ENCODE measurements at places on chromosomes 16 and 17. TPM values are rescaled to one million over a fixed set of nuclear protein-coding genes. Genes with fewer than 3 reads are reported as not detected.

Gene NFATC2IP
- total RNA-seq = 20.6 TPM

Gene PYDC1
- 1.3 TPM for total RNA-seq

Gene CMTM2
- total RNA-seq = 0.94 TPM

Gene WSCD1
- 5.1 TPM for total RNA-seq

Gene RTN4RL1
- 0.52 TPM for total RNA-seq

Gene IL17C
- 0.05 TPM for total RNA-seq

Gene TNFRSF13B
- total RNA-seq = 0.14 TPM

Gene CA4
- 0.94 TPM for total RNA-seq

Gene SLC4A1
- total RNA-seq = 6.9 TPM

Gene KCNJ16
- total RNA-seq = 0.05 TPM

Gene C17orf78
- total RNA-seq = not detected

Gene EVI2B
- total RNA-seq = 19.3 TPM

Gene ABCC1
- total RNA-seq = 11.6 TPM

Gene CCL2
- 46.1 TPM for total RNA-seq

DNA sequence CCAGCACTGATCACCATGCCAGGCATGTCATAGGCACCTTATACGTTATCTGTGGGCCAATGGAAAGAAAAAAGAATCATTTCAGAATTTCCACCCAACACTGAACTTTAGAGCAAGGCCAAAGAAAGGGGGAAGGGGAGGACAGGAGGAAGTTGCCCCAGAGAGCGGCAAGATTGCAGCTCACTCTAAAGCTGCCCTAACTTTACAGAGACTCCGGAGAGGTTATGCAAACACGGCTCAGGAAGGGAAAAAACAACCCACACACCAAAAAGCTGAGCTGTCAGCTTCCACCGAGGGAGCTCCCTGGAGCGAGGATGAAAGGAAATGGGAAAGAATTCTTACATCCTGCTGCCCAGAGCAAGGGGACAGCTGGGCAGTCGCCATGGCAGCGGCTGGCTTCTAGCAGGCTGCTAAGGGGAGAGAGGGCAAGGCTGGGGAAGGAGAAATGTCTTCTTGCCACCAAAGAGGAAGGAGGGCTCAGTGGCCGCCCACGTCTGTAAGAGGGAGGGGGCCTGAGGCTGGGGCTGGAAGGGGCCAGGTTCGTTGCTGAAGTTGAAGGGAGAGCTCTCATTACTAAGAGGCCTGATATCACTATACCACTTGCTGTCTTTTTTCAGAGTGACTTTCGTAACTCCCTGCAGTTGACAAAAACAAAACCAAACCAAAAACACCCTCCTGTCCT lies 18.2 kb downstream of the COTL1 start:
- H3K4me3 ChIP-seq = peak overlapping the region; percentile 26
- peak overlapping the region; percentile 64 for H3K27ac ChIP-seq
- H3K27me3 ChIP-seq = no peaks in the 10 kb centered on the region
- H3K4me1 ChIP-seq = peaks cover 6% of the 10 kb centered on the region

- H3K36me3 ChIP-seq = no peaks in the 10 kb centered on the region
- H3K4me1 ChIP-seq = peaks cover 8% of the 10 kb centered on the region
- peaks cover 70% of the 10 kb centered on the region for H3K27me3 ChIP-seq
- no peak for DNase-seq
- H3K4me3 ChIP-seq = no peak overlapping the region
These were observed 13.9 kb downstream of the NGFR start for GRCh38 chr17:49508866-49509587.

DNA sequence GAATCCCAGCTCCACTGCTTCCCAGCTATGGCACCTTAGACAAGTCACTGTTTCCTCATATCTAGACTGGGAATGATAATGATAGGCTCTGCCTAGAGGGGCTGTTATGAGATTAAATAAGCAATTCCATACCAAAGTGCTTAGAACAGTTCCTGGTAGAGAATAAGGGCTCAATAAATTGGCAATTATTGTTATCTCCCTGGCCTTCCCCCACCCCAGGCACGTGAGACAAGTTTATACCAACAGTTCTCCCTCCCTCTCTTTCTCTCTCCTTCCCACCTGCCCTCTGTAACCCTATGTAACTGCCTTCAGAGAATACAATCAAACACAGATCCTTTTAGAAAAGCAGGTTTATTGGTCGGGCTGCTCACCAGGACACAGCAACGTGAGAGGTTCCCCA lies 13.9 kb upstream of the STAT3 start:
- DNase-seq = no peak
- no peak overlapping the region for H3K4me3 ChIP-seq
- H3K27ac ChIP-seq = no peak overlapping the region
- H3K36me3 ChIP-seq = no peaks in the 10 kb centered on the region
- H3K4me1 ChIP-seq = peaks cover 14% of the 10 kb centered on the region

DNA sequence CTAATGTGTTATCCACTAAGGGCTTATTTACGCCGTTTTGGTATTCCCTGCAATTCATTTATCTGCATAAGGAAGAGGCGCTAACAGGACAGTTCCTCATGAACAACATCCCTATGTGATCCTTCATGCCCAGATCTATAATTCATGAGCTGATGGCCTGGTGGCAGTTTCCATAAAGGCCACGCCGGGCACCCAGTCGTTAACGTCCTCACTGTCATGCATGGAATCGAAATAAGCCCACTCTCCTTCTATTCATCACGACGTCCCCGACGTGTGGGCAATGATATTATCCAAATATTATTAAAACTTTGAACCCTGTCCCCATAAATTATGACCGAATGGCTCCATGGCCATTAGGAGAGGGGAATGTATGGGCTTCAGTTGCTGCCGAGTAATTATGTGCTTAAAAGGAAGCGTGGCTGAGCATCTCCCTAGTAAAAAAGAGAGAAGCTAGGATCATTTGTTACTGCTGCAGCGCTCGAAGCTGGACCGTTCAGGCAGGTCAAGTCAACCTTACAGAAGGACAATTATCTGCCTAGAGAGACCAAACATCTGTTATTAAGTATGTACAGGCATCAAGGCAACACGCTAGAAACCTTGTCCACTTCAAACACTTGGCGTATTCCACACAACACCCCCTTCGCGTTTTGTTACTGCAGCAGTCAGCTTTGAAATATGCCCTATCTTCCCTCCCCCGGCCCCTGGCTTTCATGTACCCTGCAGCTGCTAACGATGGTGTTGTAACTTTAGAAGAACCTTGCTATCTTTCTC lies 94.0 kb upstream of the SALL1 start:
- H3K36me3 ChIP-seq = no peaks in the 10 kb centered on the region
- H3K27me3 ChIP-seq = no peaks in the 10 kb centered on the region
- no peaks in the 10 kb centered on the region for H3K4me1 ChIP-seq
- no peak overlapping the region for H3K4me3 ChIP-seq
- no peak overlapping the region for H3K27ac ChIP-seq

DNA sequence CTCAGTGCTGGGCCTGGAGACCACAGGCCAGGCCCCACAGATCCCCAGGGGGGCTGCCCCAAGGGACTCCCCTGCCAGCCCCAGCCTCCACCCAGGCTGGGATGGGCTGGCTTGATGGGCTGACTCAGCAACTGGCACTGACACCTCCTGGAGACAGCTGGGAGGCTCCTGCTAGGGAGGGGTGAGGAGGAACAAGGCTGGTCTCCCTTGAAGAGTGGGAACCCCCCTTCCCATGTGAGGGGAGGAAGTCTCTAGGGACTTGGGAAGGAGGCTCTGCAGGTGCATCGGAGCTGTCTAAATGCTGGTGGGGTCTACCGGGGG lies 10.4 kb downstream of the NHERF1 start:
- H3K4me3 ChIP-seq = peak overlapping the region; percentile 25
- H3K27me3 ChIP-seq = no peaks in the 10 kb centered on the region
- no peak for DNase-seq
- peak overlapping the region; percentile 82 for H3K27ac ChIP-seq
- H3K36me3 ChIP-seq = peaks cover 21% of the 10 kb centered on the region

GRCh38 chr17:30534938-30535921 lies 58.0 kb downstream of the GOSR1 start:
- H3K4me3 ChIP-seq = no peak overlapping the region
- no peak overlapping the region for H3K27ac ChIP-seq
- DNase-seq = no peak

DNA sequence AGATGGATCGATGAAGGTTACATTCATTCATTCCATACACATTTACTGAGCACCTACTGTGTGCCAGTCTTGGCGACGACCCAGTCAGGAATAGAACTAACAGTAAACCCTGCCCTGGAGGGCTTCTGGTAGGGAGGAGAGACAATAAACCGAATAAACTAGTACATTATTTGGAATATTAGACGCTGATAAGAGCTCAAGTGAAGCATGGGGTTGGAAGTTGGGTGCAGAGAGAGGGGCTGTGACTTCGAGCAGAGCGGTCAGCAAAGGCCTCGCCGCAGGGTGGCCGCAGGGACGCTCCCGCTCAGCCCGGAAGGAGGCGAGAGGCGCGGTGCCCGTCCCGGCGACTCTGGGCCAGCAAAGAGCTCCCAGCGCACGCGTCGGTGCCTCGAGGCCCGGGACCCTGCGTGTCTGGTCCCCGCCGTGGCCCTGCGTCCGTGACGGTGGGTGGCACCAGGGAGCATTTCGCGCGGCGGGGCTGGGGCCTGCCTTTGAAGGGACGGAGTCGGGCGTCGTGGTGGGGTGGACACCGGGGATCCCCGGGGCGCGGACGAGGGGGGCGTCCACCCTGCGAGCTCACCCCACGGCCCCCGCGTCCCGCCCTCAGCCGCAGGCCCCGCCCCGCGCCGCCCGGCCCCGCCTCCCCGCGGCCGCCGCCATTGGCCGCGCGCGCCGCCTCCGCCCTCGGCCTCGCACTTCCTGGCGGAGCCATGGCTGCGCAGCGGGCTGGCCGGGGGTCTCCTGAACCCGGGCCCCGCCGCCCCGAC lies at the start of gene KLHL36:
TSS of gene KLHL36 (plus strand) at position 684 of the 767 bp plus-strand sequence. CDS start 2,357 bp downstream, outside the sequence.
- peaks cover 30% of the 10 kb centered on the region for H3K4me1 ChIP-seq
- H3K36me3 ChIP-seq = peaks cover 8% of the 10 kb centered on the region
- DNase-seq = peak; percentile 45
- H3K4me3 ChIP-seq = peak within 1 kb of the TSS; percentile 96
- H3K27me3 ChIP-seq = peaks cover 15% of the 10 kb centered on the region
- no peak within 1 kb of the TSS for H3K27ac ChIP-seq

- H3K4me1 ChIP-seq = no peaks in the 10 kb centered on the region
- DNase-seq = no peak
- no peak overlapping the region for H3K27ac ChIP-seq
- no peaks in the 10 kb centered on the region for H3K27me3 ChIP-seq
These were observed 159.5 kb downstream of the MSI2 start for GRCh38 chr17:57415751-57416207.

GRCh38 chr17:80585890-80586845 lies 41.5 kb downstream of the RPTOR start:
- no peak for DNase-seq
- no peak overlapping the region for H3K4me3 ChIP-seq
- H3K27ac ChIP-seq = no peak overlapping the region
- peaks cover 5% of the 10 kb centered on the region for H3K36me3 ChIP-seq

GRCh38 chr16:19601083-19601976 lies 45.8 kb downstream of the VPS35L start:
- no peak overlapping the region for H3K27ac ChIP-seq
- DNase-seq = peak; percentile 32
- peaks cover 3% of the 10 kb centered on the region for H3K36me3 ChIP-seq
- H3K4me3 ChIP-seq = no peak overlapping the region
- H3K27me3 ChIP-seq = no peaks in the 10 kb centered on the region

GRCh38 chr17:76141212-76142038 lies at the start of gene FOXJ1:
TSS of gene FOXJ1 (minus strand) at chr17:76141245. CDS start at chr17:76140395, 850 bp downstream.
- no peak within 1 kb of the TSS for H3K27ac ChIP-seq
- DNase-seq = peak; percentile 95
- peaks cover 63% of the 10 kb centered on the region for H3K27me3 ChIP-seq
- H3K4me1 ChIP-seq = peaks cover 68% of the 10 kb centered on the region

GRCh38 chr16:72937360-72937759 lies 110.6 kb downstream of the ZFHX3 start:
- no peak overlapping the region for H3K4me3 ChIP-seq
- no peak overlapping the region for H3K27ac ChIP-seq
- no peaks in the 10 kb centered on the region for H3K36me3 ChIP-seq
- peaks cover 5% of the 10 kb centered on the region for H3K4me1 ChIP-seq
- H3K27me3 ChIP-seq = no peaks in the 10 kb centered on the region

GRCh38 chr17:29825604-29826003 lies 104.4 kb downstream of the SSH2 start:
- H3K4me1 ChIP-seq = peaks cover 6% of the 10 kb centered on the region
- H3K27me3 ChIP-seq = no peaks in the 10 kb centered on the region
- no peak overlapping the region for H3K27ac ChIP-seq
- H3K36me3 ChIP-seq = no peaks in the 10 kb centered on the region

- DNase-seq = no peak
- no peaks in the 10 kb centered on the region for H3K4me1 ChIP-seq
- no peak overlapping the region for H3K4me3 ChIP-seq
- H3K27ac ChIP-seq = no peak overlapping the region
These were observed 132.5 kb downstream of the SPACA3 start for GRCh38 chr17:33124185-33124584.

DNA sequence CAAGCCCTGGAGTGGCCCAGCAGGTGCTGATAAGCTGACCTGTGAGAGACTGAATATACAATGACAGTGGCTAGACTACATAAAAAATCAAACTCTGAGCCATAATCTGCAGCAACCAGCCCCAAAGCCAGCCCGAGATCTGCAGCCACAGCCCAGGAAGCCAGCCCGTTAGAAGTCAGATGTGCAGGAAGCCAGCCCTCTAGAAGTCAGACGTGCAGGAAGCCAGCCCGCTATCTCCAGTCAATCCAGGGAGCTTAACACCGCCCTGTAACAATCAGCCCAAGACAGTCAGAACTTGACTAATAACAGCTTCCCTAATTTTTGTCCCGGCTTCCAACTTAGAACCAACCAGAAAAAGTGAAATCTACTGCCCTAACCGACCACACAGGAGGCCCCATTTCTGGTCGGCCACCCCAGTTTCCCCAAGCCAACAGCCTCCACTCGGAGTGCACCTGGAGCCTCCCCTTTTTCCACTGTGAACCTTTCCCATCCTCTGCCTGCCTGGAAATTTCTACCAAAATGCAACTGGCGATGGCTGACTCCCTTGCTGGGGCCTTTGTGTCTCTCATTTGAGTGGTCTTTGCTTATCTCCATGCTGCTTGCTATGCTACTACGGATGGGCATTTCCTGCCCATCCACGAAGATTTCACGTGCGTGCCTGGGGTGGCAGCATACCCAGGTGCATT lies 769.3 kb downstream of the KCNJ18 start:
- no peaks in the 10 kb centered on the region for H3K4me1 ChIP-seq
- DNase-seq = no peak
- no peaks in the 10 kb centered on the region for H3K36me3 ChIP-seq
- no peaks in the 10 kb centered on the region for H3K27me3 ChIP-seq
- H3K27ac ChIP-seq = no peak overlapping the region

DNA sequence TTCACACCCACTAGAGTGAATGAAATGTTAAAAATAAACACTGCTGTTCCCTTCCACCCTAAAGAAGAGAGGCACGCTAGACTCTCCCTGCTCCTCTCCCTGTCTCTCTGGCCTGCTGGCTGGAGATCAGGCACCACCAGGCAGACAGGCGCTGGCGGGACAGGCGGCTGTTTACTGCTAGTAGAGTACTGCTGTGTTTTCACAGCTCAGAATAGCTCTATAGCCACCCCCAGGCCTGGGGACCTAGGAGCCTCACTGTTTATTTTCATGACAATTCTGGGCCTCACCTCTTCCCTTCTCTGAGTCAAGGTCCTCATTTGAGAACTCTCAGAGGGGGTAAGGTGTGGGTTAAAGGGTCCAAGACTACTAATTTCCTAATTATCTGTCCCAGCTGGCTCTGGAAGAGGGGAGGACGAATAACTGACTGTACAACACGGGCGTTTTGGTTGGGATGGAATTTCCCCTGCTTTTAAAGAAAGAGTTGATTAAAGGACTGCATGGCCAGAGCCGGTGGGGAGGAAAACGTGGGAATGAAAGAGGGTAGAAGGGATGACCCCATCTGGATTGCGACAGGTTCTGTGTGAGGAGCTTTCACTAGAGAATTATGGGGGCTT lies 9.0 kb upstream of the G6PC1 start:
- H3K36me3 ChIP-seq = no peaks in the 10 kb centered on the region
- no peak overlapping the region for H3K27ac ChIP-seq
- H3K27me3 ChIP-seq = no peaks in the 10 kb centered on the region
- H3K4me3 ChIP-seq = no peak overlapping the region
- H3K4me1 ChIP-seq = peaks cover 2% of the 10 kb centered on the region

Data from thymus (tissue), 14 donors.